B cell (primary cell): ENCODE measurements at places on chromosomes 5 and 9.

DNA sequence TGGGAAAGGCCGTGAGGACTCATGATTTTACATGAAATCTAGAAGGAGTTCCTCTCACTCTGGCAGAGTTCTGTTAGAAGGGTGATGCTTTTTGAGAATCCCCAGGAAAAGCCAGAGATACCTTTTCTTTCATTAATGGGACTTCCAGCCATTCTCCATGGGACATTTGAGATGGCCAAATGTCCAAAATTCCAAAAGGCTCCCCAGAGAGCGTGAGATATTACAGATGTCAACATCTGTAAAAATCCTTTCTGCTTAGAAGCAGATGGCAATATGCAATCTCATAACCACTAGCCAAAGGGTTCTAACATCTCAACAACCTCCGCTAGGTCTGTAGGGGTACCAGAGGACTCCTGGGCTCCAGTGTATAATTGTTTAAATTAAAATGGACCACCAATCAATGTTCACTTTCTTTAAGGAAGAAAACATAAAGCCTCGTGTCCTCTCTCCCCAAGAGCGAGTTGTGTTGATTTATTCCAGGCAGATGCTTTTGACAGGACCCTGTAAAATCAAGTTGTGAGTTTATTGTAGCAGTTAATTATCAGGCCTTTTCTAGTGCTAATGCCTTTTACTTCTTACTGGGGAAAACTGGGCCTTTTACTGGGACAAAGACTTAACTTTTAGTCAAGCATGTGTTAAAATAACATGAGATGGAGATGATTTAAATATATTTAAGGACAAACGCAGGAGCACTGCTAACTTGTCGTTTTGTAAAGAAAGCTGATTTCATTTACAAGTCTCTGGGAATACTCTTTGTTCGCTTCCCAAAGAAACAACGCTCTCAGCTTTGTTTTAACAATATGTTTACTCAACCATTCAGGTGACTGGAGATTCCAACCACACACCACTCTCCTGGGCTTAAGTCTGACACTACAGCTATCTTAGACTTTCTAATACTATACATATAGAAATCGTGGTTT, 4.8 kb downstream of the GAS1 start:
- no peak for DNase-seq

GRCh38 chr9:126773004-126773607, 31.7 kb upstream of the ZBTB43 start:
- no peak for DNase-seq

- DNase-seq = no peak
Measured at GRCh38 chr5:176846335-176847140, 36.2 kb downstream of the UNC5A start.

- DNase-seq = no peak
Measured at GRCh38 chr5:60896991-60897390, 47.9 kb downstream of the ERCC8 start.

- no peak for DNase-seq
Measured at GRCh38 chr9:32004431-32005076, 379.9 kb upstream of the ACO1 start.

DNA sequence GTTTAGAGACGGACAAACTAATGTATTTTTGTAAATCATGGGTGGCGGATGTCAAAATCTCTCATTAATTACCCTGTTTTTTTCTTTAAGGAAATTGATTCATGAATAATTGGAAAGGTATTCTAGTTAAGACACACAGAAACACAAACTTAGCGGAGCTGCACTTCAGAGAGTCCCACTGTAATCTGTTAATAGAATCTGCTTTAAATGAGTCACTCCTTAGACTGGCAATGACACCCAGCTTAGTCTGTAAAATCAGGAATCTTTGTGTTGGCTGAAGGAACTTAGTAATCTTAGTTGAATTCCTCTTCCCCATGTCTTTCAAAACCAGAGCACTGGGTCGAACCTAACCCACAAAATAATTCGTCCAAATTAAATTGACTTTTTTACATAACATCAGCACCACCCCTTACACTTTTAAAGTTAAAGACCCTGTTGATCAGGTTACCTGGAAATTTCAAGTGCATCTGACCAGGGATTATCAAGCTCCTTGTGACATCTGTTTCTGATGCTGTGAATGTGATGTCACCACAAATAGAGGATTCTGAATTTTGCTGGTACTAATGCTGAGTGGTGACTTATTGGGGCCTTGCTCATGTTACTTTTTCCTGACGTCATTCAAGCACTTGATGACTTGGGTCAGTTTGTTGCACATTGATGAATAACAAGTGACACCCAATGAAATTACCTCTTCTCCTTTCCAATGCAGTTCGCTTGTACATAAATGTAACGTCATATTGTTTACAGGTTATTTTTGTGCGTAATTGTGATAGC, 313.6 kb downstream of the KCTD16 start:
- DNase-seq = no peak

GRCh38 chr5:180555168-180555921, 36.0 kb downstream of the SCGB3A1 start:
- DNase-seq = no peak

GRCh38 chr5:5585751-5586341, 163.4 kb downstream of the ICE1 start:
- DNase-seq = no peak

GRCh38 chr5:125042261-125042890, 295.9 kb upstream of the ZNF608 start:
- no peak for DNase-seq

GRCh38 chr5:103847060-103847459, 284.5 kb upstream of the NUDT12 start:
- DNase-seq = no peak

DNA sequence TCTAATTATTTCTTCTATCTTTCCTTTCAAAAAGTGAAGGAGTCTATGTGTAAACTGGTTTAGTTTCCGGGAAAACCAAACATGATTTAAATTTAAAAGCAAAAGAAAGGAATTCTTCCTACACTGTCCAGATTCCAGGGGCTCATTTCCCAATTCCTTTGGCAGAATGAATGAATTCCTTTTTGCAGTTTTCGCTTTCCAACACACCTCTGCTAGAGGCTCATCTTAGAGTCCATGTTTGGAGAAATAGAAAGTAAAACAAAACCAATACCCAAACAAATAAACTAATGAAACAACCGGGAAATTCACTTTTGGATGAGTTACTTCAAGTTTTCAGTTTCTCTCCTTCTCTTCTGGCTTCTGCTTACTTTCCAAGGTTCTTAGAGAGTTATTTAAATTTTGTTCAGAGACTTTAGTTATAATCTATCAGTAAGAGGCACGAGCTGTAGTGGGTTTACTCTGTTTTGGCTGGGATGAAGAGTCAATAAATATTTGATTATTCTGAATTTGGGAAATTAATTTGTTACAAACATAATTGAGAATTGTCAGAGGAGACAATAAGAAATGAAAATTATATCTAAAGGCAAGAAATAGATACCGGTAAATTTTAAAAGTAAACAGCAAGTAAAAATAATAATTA, 365.0 kb upstream of the CDH9 start:
- DNase-seq = no peak

GRCh38 chr5:5276430-5276829, 136.3 kb downstream of the ADAMTS16 start:
- DNase-seq = no peak

- no peak for DNase-seq
Measured at GRCh38 chr5:43619911-43620310, 16.9 kb downstream of the NNT start.

GRCh38 chr5:35736280-35736679, 118.6 kb downstream of the SPEF2 start:
- DNase-seq = no peak

DNA sequence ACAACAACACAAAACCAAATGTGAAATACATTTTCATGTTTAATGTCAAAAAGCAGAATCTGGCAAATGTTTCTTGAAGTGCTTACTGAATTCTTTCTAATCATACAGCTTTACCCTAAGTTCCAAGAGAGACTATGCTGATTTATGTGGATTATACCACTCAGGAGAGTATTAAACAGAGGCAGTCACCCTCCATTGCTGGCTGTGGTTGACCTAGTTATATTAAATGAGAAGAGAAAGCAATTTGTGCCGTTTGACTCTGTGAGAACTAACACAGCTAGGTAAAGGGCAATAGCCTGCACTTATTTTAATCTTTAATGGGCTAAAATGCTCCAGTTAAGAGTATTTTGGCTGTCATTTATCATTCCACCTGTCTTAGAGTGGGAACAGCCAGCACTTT, 62.6 kb downstream of the ELL2 start:
- DNase-seq = no peak

GRCh38 chr5:10594591-10595210, 30.8 kb downstream of the ANKRD33B start:
- no peak for DNase-seq

DNA sequence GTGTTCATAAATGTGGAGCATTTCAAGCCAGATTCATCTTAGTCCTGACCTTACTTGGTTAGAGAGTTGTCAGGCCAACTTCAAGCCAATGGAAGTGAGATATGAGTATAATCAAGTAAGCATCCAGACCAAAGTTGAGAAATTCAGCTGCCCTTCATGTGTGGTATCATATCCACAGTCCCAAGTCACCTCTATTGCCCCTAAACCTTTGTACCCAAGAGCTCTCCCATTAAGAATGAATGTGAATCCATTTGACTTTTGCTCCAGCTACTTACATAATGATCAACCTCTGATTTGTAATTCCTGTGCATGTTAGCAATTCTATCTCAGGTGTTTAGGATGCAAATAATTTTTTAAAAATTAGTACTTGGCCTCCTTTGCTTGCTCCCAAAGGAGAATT, 342.7 kb downstream of the ADGRV1 start:
- no peak for DNase-seq

GRCh38 chr9:73215249-73215648, 63.6 kb downstream of the ANXA1 start:
- DNase-seq = no peak

DNA sequence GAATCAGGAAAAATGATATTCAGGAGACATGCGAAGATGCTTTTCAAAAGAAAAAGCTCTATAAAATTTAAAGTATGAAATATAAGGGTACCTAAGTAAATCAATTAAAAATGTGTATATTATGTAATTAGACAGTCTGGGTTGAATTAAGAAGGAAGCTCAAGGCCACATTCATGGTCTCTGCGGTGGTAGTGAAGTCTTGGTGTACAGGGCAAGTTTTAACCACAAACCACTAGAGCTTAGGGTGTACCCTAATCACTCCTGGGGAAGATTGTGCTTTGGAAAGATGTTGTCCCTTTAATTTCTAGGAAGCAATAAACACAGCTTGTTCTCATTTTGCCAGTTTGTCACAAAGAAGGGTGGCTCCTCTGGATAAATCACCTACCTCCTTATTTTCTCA, 287.2 kb upstream of the ZNF608 start:
- no peak for DNase-seq
